ENCODE measurements at places on chromosomes 2 and 18.

DNA sequence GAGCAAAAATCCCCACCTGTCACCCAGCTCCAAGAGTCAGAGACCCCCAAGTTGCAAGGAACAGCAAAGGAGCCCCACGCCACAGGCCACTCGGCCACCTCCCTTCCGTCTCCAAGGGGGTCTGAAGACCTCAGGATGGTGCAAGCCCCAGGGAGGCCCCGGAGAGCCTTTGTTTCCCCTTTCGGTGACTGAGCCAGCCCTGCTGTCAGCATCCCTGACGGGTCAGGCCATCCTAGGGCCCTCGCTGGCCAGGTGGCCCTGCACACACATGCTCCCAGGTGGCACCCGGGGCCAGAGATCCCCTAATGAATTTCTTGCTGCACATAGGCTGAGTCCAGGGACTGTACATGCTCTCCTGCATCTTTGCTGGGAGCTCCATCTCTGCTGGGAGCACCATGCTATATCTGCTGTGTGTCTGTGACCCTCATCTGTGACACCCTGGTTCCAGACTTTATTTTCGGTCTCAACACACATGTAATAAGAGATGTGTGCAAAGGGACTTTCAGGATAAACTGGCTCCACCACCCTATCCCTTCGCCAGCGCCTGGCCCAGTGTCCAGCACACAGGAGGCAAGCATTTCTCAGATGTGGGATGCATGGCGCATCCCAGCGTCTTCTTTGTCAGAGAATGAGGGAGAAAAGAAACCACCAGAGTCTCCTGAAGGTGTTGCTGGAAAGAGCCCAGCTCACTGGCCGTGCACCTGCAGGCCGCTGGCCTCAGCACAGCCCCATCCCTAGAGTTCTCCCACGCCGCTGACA, 27.4 kb downstream of the ADI1 start:
- peak; percentile 38 for DNase-seq

- peak; percentile 79 for DNase-seq
These were observed 47.3 kb downstream of the C2orf42 start for GRCh38 chr2:70143314-70144150.

- peak; percentile 55 for DNase-seq
These were observed 31.7 kb upstream of the DNMT3A start for GRCh38 chr2:25373269-25373981.

GRCh38 chr2:43135583-43135982, 90.8 kb downstream of the ZFP36L2 start:
- peak; percentile 61 for DNase-seq

DNA sequence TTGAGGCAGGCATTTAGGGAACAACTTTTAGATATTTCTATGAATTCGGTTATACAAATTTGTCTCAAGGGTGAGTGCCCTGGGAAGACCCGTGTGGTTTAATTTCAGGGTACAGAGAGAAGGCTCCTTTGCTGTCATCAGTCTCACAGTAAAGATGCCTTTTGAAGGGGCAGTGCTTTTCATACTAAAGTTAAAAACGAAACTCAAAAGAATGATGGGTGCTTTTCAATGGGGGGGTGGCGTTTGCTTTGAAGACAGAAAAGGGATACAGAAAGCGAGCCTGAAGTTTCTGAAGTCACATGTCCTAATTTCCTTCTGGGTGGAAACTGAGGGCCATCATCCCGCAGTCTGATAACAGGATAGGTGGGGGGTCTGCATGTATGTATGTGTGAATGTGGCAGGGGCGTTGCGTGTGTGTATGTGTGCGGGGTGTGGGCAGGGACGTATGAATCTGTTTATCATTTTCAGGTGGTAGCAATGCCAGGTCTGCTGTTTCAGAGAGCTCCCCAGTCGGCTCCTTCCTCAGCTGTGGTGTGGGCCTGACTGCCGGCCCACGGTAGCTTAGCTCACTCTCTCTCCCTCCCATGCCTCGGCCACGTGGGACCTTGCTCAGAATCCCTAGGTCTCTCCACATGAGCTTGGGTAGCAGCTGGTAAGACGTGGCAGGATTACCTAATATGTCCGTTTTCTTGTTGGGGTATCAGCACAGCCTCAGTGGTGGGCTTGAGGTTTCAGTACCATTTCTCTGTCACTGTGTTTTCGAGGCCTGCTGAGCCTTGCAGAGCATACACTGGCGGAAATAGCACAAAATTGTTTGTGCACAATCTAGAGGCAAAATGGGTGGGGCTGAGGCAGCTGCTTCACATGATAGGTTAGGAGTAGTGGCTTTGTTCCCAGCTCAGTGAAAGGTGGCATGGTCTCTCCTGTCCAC, 32.7 kb downstream of the ARHGAP25 start:
- DNase-seq: peak; percentile 78

- DNase-seq: no peak
These were observed 749.2 kb downstream of the ADCYAP1 start for GRCh38 chr18:1653873-1654272.

GRCh38 chr2:144511226-144511810, 8.6 kb downstream of the ZEB2 start:
- no peak for DNase-seq

- DNase-seq: no peak
These were observed 27.1 kb downstream of the CAMKMT start for GRCh38 chr2:44388877-44389276.

DNA sequence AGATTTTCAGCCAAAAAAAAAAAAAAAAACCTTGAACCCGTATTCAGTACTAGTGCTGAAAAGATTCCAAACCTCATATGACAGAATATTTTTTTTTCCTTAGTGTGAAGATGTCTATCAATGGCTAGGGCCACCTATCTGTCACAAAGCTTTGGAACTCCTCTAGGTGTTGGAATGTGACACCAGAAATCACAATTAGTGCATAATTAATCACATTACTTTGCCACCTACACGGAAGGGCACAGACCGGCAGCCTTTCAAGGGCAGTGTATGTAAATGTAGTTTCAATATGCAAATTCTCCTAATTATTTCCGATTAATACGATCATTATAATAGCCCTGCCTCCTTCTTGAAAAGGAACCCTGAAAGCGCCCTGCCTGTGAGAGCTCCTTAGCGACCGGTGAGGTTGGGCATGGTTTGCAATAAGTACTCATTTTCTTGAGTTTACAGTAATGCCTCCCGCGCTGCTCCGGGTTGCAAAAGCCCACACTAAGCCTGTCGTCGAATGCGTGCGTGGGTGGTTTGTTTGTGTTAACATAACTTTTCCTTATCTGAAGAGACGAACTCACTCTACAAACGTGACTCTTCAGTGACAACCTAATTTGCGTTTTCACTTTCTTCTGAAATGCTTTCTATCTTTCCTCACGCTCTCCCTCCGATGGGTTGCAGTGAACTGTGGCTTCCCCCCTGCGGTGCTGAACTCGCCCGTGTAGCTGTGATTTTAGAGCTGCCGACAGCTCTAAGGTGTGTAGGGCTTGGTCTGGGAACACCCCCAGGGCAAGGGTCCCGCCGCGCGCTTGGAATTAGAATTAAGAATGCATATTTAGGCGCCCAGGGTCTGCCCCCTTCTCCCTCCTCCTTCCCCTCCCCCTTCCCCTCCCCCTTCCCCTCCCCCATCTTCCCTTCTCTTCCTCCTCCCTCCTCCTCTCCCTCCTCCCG, 765 bp upstream of the ID2 start:
- peak; percentile 88 for DNase-seq

DNA sequence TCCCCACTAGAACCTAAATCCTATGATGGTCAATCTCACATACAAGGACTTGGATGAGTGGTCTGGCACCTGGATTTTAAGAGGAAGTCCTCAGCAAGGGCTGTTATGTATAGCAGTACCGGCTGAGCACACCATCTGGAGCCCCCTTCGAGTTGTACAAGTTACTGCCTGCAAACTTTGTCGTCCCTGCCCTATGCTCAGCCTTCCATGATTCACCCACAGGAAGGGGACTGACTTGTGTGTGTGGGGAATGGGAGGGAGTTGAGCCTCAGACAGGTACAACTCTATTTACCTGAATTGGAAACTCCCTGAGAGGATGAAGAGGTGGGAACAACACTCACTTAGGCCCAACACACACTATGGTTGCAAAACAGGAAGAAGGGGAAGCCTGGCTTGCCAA, 186.6 kb downstream of the MYO5B start:
- DNase-seq: no peak

DNA sequence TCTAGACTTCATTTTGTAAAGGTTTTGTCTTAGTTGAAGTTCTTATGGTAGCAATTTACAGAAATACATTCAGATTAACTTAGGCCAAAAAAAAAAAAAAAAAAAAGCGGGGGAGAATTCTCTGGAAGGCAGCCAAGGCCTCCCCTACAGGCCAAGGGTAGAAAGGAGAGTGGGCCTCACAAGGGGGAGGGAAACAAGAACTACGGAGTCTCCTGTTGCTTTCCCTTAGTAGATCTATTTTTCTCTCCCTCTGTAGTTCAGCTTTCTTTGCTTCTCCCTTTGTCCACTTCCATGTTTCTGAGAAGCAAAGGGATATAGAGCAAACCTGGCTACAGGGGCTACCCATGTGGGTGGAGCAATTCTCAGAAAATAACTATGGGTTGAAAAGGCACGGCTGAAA, 2.4 kb upstream of the STK11IP start:
- no peak for DNase-seq

- no peak for DNase-seq
These were observed 14.9 kb downstream of the RBMS1 start for GRCh38 chr2:160478660-160479059.

GRCh38 chr18:42310956-42311355, 355.9 kb downstream of the PIK3C3 start:
- DNase-seq: no peak

DNA sequence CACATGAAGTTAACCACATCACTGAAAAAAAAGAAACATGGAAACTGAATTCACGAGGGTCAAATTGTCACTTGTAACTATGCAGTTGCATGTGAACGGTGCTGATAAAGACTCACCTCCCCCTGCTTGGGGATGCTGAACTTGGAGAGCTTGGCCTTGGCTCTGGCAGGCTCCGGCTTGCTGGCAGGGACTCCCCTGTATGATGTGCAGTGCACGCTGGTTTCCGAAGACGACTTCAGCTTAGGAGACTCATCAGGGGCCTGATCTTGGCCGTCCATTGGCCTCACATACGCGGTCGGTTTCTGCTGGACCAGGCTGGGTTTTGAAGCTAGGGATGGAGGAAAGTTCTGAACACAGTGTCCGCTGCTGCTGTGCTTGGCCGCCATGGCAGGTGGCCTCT, 135.9 kb downstream of the AFF3 start:
- DNase-seq: no peak

GRCh38 chr2:176156807-176157498, at the start of gene HOXD3:
HOXD3 (plus strand) TSS chr2:176157307; CDS start chr2:176169115, 11,808 bp downstream.
- no peak for DNase-seq

DNA sequence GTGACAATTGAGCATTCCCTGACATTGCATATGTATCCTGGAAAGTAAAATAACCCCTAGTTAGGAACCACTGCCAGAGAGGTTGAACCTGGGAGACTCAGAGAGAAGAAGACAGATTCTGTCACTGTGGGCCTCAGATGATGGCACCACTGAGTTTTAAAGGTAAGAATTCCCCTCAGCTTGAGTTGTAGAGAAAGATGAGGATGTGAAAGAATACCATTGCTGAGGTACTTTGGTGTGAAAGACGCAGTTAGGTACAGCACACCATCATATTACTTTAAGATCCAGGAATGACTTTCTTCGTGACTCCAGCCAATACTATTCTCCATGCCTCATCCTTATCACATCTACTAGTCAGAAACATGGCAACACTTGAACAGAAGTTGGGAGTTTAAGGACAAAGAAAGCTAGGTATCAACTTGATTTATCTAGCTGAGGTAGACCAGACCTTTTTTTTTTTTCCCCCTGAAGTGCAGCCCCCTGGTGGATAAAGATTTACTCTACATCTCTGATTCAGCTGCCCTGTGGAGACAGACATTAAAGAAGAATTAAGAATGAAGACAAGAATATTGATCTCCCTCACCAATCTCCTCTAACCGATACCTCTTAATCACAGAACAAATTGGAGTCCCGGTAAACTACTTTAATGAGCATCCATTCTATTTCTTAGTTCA, 630.5 kb upstream of the FANCL start:
- DNase-seq: no peak

DNA sequence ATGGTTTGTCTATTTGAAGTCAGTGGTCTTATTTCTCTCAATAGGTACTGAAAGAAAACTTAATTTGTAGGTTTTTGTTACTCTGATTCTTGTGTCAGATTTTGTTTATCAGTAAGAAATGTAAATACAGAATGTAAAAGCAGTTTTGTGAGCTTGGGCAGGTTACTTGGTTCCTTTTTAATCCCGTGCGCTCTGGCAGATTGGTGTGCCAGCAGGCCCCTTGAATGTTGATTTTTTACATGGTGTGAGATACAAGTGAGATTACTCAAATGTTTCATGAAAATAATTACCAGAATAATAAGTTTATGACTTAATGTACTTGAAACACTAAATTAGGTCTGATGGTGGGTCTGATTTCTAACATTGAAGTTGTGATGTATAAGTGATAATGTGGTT, 13.4 kb downstream of the HNRNPA3 start:
- no peak for DNase-seq

- DNase-seq: no peak
These were observed 144.1 kb upstream of the COPS8 start for GRCh38 chr2:236941551-236941950.

- no peak for DNase-seq
These were observed 3.4 kb upstream of the SP140L start for GRCh38 chr2:230323385-230324106.

DNA sequence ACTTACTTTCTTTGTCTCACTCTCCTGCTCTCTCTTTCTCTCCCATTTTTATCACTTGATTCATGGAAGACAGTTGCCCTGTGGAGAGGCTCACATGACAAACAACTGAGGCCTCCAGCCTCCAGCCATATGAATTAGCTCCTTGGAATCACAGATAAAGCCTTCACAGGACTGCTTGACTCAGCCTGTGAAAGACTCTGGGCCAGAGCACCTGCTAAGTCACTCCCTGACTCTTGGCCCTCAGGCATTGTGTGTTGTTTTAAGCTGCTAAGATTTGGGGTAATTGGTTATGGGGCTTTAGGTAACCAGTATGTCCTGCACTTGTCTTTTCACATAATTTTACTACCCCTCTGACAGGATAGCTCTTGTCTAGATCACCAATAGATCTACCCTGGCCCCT, 334.9 kb downstream of the SOX11 start:
- DNase-seq: no peak

DNA sequence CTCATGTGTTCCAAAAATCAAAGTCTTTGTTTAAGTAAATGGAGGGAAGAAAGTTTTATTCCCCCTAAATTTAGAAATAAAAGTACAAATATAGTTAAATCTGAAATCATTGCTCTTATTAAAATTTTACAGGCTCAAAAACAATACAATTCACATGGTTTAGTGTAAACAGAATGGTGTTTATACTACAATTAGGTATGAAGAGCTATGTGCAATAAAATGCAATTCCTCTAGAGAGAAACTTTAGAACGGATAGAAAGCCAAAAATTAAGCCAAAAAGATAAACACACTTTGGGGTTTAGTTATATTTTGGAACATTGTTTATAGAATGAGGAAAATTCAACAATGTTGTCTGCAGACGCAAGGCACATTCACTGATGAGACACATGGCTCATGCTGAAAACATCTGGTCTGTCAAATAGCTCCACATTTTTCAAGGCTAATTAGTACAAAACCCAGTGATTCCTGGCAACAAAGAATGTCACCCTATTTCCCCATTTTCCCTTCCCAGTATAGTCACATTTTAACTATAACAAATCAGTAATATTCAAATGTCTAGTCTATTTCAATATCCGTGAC, 103.3 kb downstream of the EXOC6B start:
- no peak for DNase-seq

- DNase-seq: no peak
These were observed 10.9 kb downstream of the NBEAL1 start for GRCh38 chr2:203025592-203025991.

GRCh38 chr2:49514201-49514600, 359.9 kb upstream of the FSHR start:
- no peak for DNase-seq
